ENCODE measurements at places on chromosomes 1 and 21.

DNA sequence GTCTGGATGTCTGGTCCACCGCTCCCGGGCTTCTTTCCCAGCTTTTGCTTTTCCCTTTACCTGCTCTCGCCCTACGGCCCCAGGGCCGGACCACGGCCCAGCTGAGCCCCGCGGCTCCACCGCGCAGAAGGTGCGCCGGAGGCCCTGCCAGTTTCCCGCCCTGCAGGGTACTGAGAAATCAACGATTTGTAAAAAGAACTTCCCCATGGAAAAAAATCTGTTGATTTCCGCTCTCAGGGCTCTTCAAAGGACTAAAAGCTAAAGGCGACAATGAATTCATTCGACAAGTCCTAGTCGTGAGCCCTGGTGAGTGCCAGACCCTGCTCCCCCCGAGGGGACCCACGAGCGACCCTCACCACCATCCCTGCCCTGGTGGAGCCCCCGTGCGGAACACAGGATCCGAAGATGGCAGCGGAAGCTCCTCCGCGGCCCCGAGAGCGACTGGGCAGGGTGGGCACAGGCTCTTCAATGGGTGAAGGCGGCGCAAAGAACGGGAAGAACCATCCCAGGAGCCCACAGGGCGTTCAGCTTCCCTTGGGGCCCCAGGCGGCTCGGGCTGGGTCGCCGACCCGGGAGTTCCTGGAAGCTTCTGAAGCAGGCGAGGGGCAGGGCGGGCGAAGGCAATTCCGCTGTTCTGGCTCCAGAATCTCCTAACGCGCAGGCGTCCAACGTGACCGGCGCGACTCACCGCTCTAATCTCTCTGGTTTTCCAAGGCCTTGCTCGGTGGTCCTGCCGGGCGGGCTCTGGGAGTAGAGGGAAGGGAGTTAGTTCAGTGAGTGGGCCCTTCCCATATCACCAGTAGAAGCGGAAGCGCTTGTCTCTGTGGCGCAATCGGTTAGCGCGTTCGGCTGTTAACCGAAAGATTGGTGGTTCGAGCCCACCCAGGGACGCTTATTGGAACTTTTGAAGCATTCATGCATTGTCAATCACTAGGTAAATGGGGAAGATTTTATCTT lies 6.6 kb upstream of the RNU1-2 start:
- peak overlapping the region; percentile 55 for H3K4me3 ChIP-seq
- no peaks in the 10 kb centered on the region for H3K36me3 ChIP-seq
- no peak for DNase-seq
- H3K27me3 ChIP-seq: no peaks in the 10 kb centered on the region

- no peaks in the 10 kb centered on the region for H3K27me3 ChIP-seq
- H3K27ac ChIP-seq: peak overlapping the region; percentile 58
- DNase-seq: peak; percentile 94
Measured at GRCh38 chr21:38985568-38986378, 180.0 kb downstream of the ETS2 start.

DNA sequence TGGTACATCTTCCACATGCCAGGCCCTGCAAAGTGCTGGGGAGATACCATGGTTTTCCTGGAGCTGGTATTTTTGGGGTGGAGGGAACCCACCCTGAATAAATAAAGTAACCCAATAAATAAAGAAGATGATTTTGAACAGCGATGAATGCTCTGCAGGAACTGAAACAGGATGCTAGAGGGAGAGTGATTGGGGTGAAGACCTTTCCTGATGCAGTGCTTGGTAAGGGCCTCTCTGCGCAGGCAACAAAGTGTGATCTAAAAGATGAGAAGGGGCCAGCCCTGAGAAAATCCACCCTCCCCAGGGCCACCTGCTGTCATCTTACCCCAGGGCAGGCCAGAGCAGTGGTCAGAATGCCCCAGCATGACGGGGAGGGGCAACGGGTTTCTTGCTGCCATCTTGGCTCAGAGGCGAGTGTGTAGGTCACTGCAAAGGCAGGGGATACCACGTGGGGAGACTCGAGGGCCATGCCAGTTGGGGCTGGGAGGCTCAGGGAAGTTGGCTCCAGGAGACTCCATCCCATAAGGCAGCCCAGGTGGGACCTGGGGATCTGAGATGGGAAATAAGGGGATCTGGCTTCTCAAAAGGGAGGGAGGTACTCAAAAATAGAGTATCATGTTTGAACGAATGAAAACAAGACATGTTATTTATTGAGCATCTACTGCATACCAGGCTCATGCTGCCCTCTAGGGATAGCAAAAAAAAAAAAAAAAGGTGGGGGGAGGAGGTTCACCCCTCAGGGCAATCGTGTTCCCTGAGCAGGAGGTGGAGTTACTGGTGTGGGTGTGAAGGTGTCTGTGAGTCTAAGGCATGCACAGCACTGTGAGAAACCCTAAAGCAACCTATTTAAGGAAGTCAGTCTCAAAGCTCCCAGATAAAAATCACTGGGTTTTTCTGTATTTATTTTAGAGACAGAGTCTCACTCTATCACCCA lies 2.8 kb downstream of the SRARP start:
- no peaks in the 10 kb centered on the region for H3K27me3 ChIP-seq
- no peaks in the 10 kb centered on the region for H3K4me1 ChIP-seq
- no peak for DNase-seq
- H3K4me3 ChIP-seq: no peak overlapping the region
- H3K36me3 ChIP-seq: no peaks in the 10 kb centered on the region
- H3K27ac ChIP-seq: no peak overlapping the region

DNA sequence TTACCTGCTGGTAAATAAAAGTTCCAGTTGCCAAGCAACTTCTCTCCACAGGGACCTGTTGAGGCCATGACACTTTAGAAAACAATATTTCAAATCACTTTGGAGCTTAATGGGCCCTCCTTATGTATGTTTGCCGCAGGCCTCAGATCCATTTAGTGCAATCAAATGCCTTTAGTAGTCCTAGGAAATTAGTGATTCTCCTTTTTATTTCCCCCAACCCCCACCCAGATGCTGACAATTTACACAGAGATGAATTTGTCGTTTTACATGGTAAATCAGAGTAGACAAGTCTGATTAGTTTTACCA lies 83.6 kb downstream of the CLIC4 start:
- H3K27ac ChIP-seq: peak overlapping the region; percentile 36
- no peaks in the 10 kb centered on the region for H3K36me3 ChIP-seq
- no peak for DNase-seq
- peaks cover 46% of the 10 kb centered on the region for H3K4me1 ChIP-seq
- no peak overlapping the region for H3K4me3 ChIP-seq

GRCh38 chr1:44616991-44617702 lies 57.1 kb downstream of the TMEM53 start:
- H3K36me3 ChIP-seq: no peaks in the 10 kb centered on the region
- no peaks in the 10 kb centered on the region for H3K27me3 ChIP-seq
- peaks cover 12% of the 10 kb centered on the region for H3K4me1 ChIP-seq
- no peak overlapping the region for H3K27ac ChIP-seq
- H3K4me3 ChIP-seq: peak overlapping the region; percentile 37
- DNase-seq: no peak

DNA sequence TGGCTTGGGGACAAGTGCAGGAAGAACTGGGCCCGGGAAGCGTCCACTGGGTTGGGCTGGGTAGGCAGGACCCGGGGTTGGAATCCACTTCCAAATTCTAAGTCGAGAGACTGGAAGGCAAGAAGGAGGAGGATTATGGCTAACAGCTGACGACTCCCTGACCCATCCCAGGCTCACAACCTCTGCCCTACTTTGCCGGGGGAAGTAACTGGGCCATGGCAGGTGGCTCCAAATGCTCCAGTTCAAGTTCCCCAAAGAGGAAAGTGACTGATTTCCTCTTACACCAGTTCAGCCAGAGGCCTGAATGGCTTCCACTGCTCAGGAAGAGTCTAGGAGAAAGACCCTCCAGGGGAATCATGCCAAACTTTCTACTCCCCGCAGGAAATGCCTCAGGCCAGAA lies 11.4 kb downstream of the EMC1 start:
- H3K4me3 ChIP-seq: no peak overlapping the region
- no peak for DNase-seq
- peaks cover 5% of the 10 kb centered on the region for H3K36me3 ChIP-seq
- no peak overlapping the region for H3K27ac ChIP-seq
- H3K4me1 ChIP-seq: no peaks in the 10 kb centered on the region

- no peak for DNase-seq
- H3K36me3 ChIP-seq: no peaks in the 10 kb centered on the region
- H3K4me1 ChIP-seq: peaks cover 11% of the 10 kb centered on the region
Measured at GRCh38 chr1:40633931-40634376, 31.5 kb downstream of the RIMS3 start.

DNA sequence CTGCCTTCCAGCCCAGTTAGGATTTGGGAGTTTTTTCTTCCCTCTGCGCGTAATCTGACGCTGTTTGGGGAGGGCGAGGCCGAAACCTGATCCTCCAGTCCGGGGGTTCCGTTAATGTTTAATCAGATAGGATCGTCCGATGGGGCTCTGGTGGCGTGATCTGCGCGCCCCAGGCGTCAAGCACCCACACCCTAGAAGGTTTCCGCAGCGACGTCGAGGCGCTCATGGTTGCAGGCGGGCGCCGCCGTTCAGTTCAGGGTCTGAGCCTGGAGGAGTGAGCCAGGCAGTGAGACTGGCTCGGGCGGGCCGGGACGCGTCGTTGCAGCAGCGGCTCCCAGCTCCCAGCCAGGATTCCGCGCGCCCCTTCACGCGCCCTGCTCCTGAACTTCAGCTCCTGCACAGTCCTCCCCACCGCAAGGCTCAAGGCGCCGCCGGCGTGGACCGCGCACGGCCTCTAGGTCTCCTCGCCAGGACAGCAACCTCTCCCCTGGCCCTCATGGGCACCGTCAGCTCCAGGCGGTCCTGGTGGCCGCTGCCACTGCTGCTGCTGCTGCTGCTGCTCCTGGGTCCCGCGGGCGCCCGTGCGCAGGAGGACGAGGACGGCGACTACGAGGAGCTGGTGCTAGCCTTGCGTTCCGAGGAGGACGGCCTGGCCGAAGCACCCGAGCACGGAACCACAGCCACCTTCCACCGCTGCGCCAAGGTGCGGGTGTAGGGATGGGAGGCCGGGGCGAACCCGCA lies at the start of gene PCSK9:
PCSK9 (plus strand) TSS at position 207 of the 741 bp plus-strand sequence; CDS start at position 497, 290 bp downstream.
- H3K4me1 ChIP-seq: peaks cover 20% of the 10 kb centered on the region
- H3K27ac ChIP-seq: no peak within 1 kb of the TSS
- peak within 1 kb of the TSS; percentile 23 for H3K4me3 ChIP-seq
- no peaks in the 10 kb centered on the region for H3K27me3 ChIP-seq
- no peak for DNase-seq

DNA sequence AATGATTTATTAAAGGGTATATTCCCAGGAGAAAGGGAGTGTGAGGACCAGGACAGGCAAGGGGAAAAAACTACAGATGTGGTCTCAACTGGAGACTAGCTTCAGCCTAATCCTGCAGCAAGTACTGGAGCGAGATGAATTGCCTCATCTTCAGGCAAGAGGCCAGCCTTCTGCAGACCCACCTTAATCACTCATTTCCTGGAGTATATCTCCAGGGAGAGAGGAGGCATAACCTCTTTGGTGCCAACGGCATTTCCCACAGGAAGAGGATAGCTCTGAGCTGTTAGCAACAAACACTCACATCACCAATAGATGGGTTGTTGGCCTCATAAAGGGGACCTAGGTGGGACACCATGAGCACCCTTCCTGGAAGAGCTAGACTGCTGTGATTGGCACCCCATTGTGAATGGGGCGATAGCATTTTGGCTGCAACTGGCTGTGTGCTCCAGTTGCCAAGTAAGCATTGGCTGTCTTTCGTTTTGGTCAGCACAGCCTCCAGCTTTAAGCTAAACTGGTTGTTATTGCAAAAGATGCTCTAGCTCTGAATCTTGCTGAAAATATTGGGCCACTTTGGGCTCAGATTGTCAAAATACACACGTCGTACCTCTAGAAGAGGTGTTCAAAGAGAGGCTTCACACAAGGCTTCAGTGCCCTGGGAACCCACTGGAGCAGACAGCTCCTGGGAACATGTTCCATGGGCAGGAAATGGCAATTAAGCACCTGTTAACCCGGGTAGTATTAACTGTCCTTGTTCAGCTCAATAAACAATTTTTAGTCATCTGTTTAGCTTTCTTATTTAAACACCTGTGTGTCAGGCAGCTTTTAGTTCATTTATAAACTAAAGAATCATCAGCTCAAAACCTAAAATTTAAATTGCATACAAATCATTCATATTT lies 314.8 kb upstream of the C1orf87 start:
- no peak for DNase-seq
- no peaks in the 10 kb centered on the region for H3K4me1 ChIP-seq
- H3K27ac ChIP-seq: no peak overlapping the region

GRCh38 chr1:115677182-115677555 lies 35.4 kb downstream of the VANGL1 start:
- H3K27me3 ChIP-seq: no peaks in the 10 kb centered on the region
- no peak overlapping the region for H3K4me3 ChIP-seq
- no peaks in the 10 kb centered on the region for H3K36me3 ChIP-seq

GRCh38 chr1:27593678-27594563 lies 10.0 kb downstream of the AHDC1 start:
- no peaks in the 10 kb centered on the region for H3K36me3 ChIP-seq
- no peak overlapping the region for H3K4me3 ChIP-seq
- DNase-seq: no peak
- H3K27ac ChIP-seq: peak overlapping the region; percentile 97
- H3K4me1 ChIP-seq: peaks cover 100% of the 10 kb centered on the region
- no peaks in the 10 kb centered on the region for H3K27me3 ChIP-seq

DNA sequence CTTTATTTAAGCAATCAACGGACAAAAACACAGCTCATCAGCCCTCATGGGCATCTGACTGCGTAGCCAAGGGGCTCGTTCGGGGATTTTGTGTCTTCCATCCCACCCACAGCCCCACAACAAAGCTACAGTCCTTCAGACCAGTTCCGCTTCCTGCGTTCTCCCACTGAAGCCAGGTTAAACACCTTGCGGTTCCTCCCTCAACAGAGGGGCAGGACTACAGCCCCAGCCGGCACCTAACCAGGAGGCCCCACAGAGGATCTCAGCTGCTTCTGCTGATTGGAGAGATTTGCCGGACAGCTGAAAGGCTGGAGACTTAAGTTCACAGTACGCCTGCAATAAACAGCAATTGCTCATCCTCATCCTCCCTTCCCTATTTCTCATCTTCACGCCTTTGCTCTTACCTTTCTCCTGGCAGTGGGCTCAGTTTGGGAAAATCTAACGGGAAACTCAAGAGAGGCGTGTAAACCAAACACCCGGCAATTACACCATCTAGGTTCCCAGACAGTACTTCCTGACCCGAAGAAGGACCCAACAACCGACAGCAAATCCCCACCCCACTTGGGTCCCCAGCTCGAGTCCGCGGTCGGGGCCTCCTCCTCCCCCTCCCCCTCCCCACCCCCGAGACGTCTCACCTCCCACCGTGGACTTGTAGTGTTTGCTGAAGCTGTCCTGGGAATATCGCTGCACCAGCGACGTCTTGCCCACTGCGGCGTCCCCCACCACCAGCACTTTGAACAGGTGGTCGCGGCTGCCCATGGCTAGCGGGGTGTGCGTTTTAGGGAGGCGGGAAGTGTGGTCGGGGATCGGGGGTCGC lies 876 bp downstream of the RAB29 start:
- H3K4me1 ChIP-seq: peaks cover 19% of the 10 kb centered on the region
- no peaks in the 10 kb centered on the region for H3K27me3 ChIP-seq
- H3K36me3 ChIP-seq: no peaks in the 10 kb centered on the region
- H3K4me3 ChIP-seq: peak overlapping the region; percentile 63

DNA sequence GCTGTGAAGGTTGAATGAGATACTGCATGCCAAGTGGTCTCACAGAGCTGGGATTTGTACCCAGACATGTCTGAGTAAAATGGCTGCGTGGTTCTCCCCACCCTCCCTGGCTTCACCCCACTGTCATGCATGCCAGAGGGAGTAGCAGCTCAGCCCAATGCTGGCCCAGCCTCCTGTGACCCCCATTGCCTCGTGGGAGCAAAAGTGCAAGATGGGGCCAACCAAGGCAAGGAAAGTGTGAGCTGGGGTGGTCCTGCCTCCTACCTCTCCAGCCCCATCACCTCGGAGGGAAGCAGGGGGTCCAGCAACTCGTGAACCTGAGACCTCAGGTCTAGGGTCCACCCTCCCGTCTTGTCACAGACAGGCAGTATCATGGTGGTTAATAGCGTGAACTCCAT lies 209.8 kb upstream of the GRIK3 start:
- H3K4me1 ChIP-seq: no peaks in the 10 kb centered on the region
- no peak overlapping the region for H3K27ac ChIP-seq
- H3K27me3 ChIP-seq: no peaks in the 10 kb centered on the region
- no peaks in the 10 kb centered on the region for H3K36me3 ChIP-seq
